Stimulated activated CD4-positive, alpha-beta T cell treated with anti-CD3 and anti-CD28 coated beads, TNF-alpha, amount 100 ng/mL, for 1 hour (primary cell): ENCODE measurements at places on chromosomes 3 and 15.

DNA sequence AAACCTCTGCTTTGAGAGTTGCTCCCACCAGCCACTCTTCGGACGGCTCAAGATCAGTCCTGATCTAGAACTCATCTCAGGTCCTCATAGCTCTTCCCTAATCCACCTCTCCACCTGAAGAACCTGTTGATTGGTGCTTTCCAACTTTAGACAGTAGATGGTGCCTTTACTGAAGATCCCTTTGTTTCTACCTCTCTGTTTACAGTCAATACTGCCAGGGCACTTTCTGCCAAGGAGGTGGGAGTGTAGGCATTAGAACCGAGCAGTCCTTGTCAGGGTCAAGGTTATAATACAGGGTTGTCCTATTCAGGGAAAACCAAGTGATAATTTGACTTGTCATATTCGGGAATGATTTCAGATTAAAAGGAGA lies 1.2 kb downstream of the CGNL1 start:
- DNase-seq = no peak

GRCh38 chr15:69311319-69311721 lies 12.6 kb downstream of the PAQR5 start:
- DNase-seq = no peak

GRCh38 chr3:127889461-127889863 lies 25.6 kb upstream of the KBTBD12 start:
- no peak for DNase-seq

DNA sequence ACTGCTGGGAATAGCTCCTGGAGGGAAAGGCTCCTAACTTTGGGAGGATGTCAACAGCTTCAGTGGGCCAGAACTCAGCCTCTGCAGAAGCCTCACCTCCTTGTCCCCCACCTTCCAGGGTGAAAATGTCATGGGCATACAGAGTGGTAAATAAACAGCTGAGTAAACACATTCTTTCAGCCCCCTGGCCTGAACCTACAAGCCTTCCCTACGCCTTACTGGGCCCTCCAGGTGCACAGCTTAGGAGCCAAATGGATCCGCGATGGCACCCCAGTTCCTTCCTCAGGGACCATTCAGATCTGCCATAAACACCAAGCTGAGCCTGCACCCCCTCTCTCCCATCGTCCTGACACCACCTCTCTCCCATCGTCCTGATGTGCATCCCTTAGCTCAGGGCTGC lies 126.2 kb upstream of the IGF1R start:
- no peak for DNase-seq

DNA sequence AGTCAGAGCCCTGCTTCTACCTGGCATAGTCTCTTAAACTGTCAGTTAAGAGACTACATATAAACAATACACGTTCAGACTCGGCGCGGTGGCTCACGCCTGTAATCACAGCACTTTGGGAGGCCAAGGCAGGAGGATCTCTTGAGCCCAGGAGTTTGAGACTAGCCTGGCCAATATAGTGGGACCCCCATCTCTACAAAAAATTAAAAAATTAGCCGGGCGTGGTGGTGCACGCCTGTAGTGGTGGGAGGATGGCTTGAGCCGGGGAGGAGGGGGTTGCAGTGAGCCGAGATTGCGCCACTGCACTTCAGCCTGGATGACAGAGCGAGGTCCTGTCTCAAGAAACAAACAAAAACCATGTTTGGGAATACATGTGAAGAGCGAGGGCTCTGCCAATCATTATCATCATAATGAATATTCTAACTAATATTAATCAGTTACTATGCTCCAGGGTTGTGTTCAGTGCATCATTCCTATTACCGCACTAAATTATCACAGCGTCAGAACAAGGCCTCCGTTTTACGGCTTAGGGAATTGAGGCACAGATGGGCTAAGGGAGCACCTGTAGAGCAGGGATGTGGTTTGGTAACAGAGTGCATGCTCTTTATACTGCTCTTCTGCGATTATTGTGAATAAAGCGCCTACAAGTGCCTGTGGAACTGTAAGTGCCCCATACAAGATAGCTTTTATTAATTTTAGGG lies 844 bp upstream of the UQCC5 start:
- DNase-seq = no peak
